ENCODE measurements at places on chromosomes 1 and 21.

DNA sequence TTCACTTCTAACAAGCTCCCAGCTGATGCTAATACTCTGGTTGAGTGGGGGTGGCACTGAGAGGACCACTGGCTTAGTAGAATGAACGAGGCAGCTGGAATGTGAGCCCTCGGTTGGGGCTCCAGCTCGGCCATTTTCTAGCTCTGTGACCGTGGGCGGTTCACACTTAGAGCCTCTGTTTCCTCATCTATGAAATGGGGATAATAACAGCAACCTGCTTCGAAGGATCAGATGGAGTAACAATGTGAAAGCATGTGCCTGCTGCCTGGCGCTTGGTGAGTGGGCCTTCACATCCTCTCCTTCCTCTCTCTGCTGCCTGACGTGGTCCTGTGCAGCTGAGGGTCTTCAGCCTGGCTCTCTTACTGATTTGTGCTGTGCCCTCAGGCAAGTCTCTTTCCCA lies 20.9 kb upstream of the TTC4 start:
- H3K4me3 ChIP-seq = no peak overlapping the region
- H3K27me3 ChIP-seq = no peaks in the 10 kb centered on the region
- DNase-seq = no peak
- H3K36me3 ChIP-seq = no peaks in the 10 kb centered on the region

DNA sequence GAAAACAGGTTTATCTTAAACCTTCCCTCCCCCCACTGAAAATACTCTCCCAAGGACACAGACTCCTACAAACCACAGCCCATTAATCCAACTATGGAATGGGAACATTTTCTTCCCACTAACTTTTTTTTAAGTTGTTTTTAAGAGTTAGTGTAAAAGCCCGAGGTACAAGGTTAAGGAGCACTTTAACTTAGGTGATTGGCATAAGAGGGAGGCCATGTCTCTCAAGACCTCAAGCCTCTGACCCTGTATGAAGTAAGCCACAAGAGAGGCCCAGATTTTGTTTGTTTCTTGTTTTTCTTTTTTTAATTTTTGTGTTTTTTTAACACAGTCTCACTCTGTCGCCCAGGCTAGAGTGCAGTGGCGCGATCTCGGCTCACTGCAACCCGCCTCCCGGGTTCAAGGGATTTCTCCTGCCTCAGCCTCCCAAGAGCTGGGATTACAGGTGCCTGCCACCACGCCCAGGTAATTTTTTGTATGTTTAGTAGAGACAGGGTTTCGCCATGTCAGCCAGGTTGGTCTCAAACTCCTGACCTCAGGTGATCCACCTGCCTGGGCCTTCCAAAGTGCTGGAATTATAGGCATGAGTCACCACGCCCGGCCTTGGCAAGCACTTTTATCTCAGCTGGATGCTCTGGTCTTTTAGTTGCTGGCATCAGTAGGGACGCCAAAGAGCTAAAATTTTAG lies 14.4 kb downstream of the ARMH1 start:
- no peaks in the 10 kb centered on the region for H3K27me3 ChIP-seq
- H3K36me3 ChIP-seq = no peaks in the 10 kb centered on the region
- no peaks in the 10 kb centered on the region for H3K4me1 ChIP-seq
- no peak overlapping the region for H3K4me3 ChIP-seq
- no peak for DNase-seq
- no peak overlapping the region for H3K27ac ChIP-seq

- H3K36me3 ChIP-seq = no peaks in the 10 kb centered on the region
- no peak for DNase-seq
- H3K4me3 ChIP-seq = no peak overlapping the region
- no peaks in the 10 kb centered on the region for H3K27me3 ChIP-seq
- no peak overlapping the region for H3K27ac ChIP-seq
Measured at GRCh38 chr1:204249736-204250427, 36.1 kb upstream of the GOLT1A start.

- no peaks in the 10 kb centered on the region for H3K27me3 ChIP-seq
- no peak overlapping the region for H3K27ac ChIP-seq
- peaks cover 65% of the 10 kb centered on the region for H3K4me1 ChIP-seq
- H3K4me3 ChIP-seq = no peak overlapping the region
- DNase-seq = no peak
Measured at GRCh38 chr21:42426876-42427480, 23.3 kb downstream of the UBASH3A start.

- H3K4me3 ChIP-seq = no peak overlapping the region
- peaks cover 7% of the 10 kb centered on the region for H3K4me1 ChIP-seq
- H3K27ac ChIP-seq = no peak overlapping the region
- DNase-seq = no peak
- H3K36me3 ChIP-seq = no peaks in the 10 kb centered on the region
- no peaks in the 10 kb centered on the region for H3K27me3 ChIP-seq
Measured at GRCh38 chr1:51561702-51562101, 42.6 kb upstream of the EPS15 start.

DNA sequence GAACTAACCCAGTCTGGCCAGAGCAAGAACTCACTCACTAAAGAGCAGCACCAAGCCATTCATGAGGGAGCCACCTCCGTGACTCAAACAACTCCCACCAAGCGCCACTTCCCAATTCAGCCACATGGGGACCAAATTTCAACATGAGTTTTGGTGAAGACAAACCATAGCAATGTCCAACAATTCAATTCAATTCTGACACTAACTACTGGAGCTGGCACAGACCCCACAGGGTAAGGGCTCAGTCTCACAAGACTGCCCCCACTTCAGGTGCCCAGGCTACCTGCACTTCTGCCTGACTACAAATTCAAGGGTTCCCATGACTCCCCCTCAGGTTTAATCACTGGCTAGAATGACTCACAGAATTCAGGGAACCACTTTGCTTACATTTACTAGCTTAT lies 48.8 kb upstream of the RAP1A start:
- H3K36me3 ChIP-seq = no peaks in the 10 kb centered on the region
- H3K4me1 ChIP-seq = peaks cover 6% of the 10 kb centered on the region
- H3K27ac ChIP-seq = no peak overlapping the region
- H3K4me3 ChIP-seq = no peak overlapping the region

Measured in CD4-positive, alpha-beta memory T cell (primary cell).